ENCODE measurements at places on chromosomes 6 and 20. TPM values are rescaled to one million over a fixed set of nuclear protein-coding genes. Genes with fewer than 3 reads are reported as not detected.

DNA sequence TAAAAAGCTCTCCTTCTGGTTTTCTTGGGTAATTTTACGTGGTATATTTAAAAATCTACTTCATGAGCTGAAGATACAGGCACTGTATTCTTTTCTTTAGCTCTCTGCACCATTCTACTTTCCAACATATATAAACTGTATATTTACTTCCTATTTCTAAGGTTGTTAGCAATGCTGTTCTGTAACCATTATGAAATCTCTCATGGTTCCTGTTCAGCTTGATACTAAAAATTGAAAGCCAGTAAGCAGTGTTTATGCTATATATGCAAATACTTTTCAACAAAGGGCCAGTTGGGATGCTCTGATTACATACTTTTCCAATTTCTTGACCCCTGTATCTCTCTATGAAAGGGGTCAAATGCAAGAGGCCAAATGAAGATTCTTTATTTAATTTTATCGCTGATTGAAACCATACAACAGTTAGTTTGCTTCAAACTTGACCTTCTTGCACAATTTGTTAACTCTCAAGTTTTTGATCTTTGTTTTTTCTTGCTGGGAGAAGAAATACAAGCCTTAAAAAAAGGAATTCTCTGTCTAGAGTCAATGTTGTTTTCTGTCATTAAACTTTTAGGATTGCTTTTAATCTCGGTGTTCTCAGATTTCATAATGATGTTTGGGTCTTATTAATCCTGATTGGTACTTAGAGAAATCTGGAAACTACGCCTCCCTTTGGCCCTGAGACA lies 223.2 kb downstream of the PRL start:
- no peak for DNase-seq

DNA sequence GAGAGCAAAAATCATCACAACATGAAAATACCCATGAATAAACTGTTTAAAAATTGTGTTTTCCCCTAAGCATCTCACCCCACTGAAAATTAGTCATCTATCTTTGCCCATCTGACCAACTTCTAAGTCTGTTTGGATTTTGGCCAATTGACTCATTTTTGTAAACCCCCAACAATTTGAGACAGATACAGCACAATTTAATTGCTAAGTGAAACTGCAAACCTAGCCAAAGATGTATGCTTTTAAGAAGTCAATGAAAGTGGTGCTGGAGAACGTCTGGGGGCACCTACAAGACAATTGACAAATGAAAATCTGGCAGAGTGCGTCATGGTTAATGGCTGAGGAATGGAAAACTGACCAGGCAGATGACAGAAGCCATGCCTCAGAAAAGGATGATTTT lies 30.9 kb upstream of the SLC24A3 start:
- DNase-seq = no peak

GRCh38 chr6:30832864-30833263 lies 51.5 kb upstream of the DDR1 start:
- no peak for DNase-seq

Gene MDFI
- not detected for total RNA-seq

Gene UBE2C
- total RNA-seq = 1.2 TPM

Measured in T-cell (primary cell).